ENCODE measurements at places on chromosomes 6 and 20.

DNA sequence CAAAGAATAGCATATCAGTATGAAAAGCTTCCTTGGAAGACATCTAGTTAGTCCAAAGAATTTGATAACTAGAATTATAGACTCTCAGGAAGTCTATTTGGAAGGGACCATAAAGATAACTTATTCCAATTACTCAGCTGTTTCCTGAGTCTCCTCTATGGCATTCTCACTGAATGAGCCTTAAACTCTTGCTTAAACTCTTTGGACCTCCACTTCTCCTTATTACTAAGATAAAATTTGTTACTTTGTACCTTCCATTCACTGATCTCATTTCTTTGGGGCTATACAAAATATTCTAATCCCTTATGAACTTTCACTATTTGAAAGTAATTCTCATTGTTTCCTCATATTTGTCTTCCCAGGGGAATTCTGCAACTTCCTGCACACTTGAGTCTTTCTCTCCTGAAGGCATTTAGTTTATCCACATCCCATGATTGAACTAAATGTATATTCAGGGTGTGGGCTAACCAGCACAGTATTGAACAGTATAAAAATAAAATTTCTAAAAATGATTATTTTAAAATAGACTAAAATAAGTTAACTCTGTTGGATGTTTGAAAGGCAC is 67.1 kb upstream of the NOTCH4 start:
- no peak for DNase-seq

DNA sequence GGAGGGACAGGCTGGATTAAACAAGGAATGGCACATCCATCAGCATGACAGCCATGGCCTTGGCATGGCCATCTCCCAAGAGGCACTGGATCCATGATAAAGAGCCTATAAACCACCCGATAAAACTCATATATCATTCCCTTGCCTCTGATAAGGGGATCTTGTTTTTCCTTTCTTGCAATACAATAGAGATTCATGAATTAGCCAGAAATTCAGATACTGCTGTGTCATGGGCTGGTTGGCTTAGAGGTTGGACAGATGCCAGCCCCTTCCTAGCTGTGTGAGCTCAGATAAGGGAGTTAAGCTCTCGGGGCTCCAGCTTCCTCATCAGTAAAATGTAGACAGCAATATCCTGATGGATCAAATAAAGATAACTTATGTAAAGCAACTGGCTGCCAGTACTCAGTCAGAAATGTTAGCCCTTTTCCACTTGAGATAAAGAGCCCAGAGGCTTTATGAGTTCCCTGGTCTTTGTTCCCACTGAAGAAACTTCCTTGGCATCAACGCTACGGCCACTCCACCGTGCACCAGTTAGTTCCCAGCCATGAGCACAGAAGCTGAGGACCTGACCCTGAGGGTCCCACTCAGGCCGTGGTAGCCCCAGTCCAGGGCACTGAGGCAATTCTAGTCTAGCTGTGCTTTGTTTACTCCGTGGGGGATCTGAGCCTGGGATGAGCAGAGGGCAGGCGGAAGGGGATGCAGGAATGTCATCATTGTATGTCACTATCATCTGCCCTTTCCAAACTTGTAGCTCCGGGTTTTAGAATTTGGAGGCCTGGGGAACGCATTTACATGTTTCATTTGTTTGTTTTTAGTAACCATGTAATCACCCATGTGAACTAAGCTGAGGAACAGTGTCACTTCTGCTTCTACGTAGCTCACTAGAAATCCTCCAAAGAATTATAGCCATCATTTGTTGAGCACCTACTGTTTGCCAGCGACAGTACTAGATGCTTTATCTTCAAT is 67.2 kb upstream of the TBC1D7 start:
- DNase-seq: no peak

- no peak for DNase-seq
These were observed 56.7 kb downstream of the NT5E start for GRCh38 chr6:85506441-85507093.

DNA sequence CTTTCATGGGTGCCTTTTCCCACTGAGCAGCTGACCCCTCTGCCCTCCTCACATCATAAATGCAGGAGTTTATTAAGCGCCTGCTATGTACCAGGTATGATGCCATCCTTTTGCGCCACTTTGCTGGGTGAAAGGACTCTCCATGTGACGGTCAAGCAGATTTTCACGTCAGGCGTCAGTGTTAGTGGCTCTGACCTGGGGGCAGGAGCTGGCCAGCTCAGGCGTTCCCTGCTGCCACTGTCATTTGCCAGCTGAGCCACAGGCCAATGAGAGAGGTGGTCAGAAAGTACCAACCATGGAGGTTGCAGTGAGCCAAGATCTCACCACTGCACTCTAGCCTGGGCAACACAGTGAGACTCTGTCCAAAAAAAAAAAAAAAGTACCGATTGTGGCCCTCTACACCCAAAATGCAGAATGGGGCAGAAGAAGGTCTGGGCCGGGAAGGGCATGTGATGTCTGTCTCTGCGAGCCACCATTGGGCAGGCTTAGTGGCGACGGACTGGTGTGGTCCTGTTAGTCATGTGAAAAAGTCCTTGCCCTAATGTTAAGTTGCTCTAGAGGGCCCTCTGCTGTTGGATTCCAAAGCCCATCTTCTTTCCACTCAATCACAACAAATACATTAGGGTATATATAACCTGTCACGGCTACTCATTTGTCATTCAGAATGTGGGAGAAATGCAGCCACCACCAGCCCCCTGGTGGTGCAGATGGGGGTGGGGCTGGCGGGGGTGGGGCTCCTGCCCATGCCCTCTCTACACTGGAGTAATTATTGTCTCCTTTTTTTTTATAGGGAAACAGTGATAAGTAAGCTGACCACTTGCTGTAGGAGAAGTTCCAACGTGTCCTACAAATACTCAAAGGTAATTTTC is 18.4 kb upstream of the SLC22A1 start:
- no peak for DNase-seq

GRCh38 chr20:43022568-43022967 is 167.1 kb downstream of the PTPRT start:
- DNase-seq: no peak

GRCh38 chr6:170045981-170046667 is 244.8 kb downstream of the DLL1 start:
- DNase-seq: no peak

- no peak for DNase-seq
These were observed 258.0 kb downstream of the PLCB1 start for GRCh38 chr20:8390037-8390433.

DNA sequence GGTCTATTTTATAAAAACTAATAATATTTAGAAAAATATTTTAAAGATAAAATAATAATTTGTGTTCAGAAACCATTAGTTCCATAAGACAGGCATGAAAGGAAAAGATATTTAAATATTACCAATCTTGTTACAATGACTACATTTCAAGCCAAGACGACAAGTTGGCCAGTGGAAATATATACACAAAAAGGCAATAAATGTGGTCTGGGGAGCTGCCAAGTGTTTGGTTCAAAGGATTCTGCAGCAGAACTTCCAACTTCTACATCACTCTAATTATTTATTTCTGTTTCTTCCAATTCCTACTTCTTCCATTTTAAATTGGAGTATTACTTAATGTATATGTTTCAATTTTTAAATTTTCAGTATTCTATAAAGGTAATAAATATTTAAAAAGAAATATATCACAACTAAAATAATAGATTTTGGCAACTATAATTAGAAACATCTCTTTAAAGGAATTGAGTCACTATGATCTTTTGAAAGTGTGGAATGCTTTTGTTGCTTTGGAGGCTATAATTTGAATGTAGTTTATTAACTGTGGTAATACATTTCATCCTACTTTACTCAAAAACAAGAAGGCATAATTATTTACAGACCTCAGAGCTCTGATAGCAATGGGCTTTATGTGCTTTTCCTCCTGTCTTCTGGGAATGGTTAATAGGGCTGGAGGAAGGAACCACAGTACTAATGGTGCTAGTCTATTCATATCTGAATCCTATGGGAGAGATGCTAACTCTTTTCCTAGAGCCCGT is 129.7 kb upstream of the FAM184A start:
- no peak for DNase-seq

DNA sequence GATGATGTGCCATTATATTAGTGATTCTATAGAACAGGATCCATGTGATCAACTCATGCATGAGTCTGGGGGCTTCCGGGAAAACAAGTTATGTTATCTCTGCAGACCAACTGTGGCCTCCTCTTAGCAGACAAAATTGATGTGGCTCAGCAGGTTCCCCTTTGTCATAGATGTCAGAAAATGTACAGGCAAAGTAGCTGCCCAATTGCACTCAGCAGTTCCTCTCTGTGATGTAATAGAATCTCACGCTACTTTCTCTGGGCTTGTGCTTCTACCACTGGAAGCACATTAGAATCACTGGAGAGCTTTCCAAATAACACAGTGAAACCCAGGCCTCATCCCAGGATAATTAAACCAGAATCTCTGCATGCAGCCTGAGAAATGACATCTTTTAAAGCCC is 253.1 kb downstream of the SLC24A3 start:
- no peak for DNase-seq
